ENCODE measurements at places on chromosomes 7 and 10. TPM values are rescaled to one million over a fixed set of nuclear protein-coding genes. Genes with fewer than 3 reads are reported as not detected.

The GHITM gene
- total RNA-seq, result 261 TPM

The CPA2 gene
- not detected for total RNA-seq

The CRHR2 gene
- 1.3 TPM for total RNA-seq

The MMD2 gene
- total RNA-seq, result not detected

The RBP3 gene
- not detected for total RNA-seq

The LIPN gene
- total RNA-seq, result not detected

DNA sequence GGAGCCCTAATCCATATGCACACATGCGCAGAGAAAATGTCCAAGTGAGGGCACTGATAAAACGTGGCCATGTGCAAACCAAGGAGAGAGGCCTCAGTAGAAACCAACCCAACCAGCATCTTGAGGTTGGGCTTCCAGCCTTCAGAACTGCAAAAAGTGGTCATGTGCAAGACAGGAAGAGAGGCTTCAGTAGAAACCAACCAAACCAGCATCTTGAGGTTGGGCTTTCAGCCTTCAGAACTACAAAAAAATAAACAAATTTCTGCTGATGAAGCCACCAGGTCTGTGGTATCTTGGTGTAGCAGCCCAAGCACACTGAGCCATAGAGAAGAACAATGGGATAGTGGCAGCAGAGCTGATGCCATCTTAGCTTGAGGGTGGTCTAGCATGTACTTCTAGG lies 371.5 kb downstream of the CALN1 start:
- DNase-seq, result no peak

DNA sequence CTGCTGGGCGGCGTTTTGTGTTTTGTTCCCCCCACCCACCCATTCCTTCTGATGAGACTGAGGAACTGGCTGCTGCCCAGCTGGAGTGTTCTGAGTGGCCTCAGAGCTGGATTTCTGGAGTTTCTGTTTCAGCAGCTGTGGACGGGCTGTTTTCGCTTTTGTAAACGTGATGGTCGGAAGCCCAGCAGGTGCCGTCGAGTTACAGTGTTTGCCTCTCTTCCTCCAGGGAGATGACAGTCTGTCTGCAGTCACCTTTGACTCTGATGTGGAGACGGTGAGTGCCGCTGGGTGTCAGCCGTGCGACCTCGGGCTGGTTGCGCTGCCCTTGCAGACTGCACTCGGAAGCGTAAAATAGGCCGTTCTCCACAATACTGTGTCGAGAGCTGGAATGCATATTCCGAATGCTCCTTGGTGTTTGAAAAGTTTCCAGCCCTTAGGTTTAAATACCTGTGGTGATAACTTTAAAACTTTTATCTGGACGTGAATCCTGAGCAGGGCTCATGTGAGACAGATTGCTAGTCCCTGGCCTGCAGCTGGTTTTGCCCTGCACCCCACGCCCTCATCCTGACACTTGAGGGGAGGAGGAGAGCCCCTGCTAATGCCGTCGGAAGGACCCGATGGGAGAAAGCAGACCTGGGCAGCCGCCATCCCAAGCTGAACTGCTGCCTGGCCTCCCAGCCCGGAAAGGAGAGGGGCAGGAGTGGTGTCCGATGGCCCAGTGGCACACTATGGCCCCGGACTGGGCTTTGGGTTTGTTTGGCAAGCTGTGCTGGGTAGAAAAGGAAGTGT lies 8.3 kb downstream of the IQCE start:
- DNase-seq, result no peak

GRCh38 chr7:138663725-138664710 lies 37.1 kb downstream of the SVOPL start:
- DNase-seq, result no peak

- no peak for DNase-seq
Observed at GRCh38 chr10:61363006-61363405, 90.2 kb downstream of the TMEM26 start.

DNA sequence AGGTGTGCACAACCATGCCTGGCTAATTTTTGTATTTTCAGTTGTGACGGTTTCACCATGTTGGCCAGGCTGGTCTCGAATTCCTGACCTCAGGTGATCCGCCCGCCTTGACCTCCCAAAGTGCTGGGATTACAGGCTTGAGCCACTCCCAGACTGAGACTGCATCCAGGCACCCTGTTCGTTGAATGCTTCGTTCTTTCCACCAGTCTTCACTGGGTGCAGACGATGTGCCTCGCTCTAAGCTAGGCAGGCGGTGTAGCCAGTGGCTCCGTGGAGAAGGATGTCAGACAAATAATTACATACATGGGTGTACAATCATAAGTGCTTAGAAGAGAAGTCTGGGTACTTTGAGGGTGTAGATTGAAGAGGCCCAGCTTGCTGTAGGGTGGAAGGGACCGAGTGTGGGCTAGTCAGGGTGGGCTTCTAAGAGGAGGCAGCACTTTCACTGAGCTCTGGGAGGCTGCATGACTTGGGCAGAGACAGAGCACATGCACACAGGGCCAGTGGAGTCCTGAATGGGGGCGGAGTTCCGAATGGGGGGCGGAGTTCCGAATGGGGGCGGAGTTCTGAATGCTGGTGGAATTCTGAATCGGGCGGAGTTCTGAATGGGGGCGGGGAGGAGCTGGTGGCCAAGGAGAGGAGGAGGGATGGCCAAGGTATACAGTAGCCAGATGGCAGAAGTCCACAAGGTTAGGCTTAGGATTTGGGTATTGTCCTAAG lies 74.3 kb downstream of the COL26A1 start:
- DNase-seq, result no peak

- DNase-seq, result no peak
Observed at GRCh38 chr7:86660950-86661462, 17.3 kb downstream of the GRM3 start.

DNA sequence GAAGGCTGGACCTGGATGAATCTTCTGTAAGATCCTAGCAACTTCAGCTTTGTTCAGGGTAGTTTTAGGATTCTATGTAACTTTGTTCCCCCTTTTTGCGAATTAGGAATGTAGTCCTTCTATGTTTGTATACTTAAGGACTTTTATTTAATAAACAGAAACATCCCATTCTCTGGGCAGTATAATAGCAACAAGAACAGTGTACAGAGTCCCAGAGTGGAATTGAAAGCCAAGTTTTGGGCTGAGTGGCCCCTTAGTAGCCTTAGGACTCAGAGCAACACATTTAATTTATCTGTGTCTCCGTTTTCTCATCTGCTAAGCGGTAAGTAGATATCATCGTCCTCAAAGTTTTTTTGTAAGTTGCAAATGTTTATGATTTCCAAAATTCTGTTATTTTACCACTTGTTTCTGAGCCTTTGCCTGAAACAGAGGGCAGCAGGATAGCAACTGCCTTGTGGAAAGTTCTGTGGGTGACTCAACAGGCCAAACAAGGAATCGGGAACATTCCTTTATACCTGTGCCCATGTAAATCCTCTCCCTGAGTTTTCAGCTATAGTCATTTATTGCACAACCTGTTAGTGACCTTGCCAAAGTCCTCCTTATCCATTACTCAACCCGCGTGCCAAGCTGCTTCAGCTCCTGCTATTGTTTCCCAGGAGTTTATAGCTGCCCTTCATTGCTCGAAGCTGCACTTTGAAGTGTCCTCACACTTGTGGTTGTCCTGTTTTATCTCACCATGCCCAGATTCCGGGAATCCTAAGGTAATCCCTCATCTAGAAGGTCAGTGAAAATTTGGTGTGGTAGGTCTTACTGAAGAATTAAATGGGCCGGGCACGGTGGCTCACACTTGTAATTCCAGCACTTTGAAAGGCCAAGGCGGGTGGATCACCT lies 199.1 kb upstream of the AHR start:
- no peak for DNase-seq

DNA sequence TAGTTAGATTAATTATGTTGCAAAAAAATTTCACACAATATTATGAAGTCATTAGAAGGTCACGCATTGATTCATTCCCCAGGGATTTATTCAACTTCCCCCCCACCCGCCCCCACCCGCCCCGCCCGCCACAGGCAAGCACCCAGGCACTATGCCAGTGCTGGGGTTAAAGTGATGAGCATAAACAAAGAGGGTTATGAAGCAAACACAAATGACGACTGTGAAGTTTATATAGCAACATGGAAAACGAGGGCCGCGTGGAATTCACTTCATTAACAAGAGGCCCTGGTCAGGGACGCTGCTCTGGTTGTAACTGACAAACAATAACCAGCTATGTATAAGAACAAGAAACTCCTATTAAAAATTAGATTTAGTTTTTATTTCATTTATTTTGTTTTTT lies 656.5 kb upstream of the COBL start:
- DNase-seq, result no peak

DNA sequence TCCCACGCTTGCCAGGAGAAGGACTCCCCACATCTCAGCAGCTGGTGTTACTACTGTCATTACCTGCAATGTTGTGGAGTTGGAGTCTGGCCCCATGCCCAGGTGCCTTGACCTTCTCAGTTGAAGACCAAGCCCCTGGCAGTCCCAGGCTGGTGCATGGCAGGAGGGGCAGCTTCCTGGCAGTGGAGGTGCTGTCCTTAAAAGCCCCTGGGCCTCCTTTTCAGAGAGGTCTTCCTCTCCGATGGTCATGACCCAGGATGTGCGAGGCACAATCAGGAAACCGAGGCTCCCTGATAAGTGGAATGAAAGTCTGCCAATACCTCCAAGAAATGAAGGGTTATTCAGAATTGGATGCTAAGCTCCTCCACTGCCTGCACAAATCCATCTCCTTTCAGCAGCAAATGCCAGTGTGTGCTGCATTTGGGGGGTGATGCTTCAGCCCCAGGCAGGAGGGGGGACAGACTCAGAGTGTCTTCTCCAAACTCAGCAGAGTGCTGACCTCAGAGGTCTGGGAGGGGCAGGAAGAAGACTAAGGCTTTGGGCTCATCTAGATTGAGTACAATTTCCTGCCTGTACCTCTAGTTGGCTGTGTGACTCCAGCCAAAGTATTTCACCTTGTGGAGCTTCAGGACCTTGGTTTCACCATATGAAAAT lies 97.0 kb upstream of the DDC start:
- DNase-seq, result no peak

GRCh38 chr10:76012716-76013327 lies 581.4 kb downstream of the LRMDA start:
- DNase-seq, result no peak

DNA sequence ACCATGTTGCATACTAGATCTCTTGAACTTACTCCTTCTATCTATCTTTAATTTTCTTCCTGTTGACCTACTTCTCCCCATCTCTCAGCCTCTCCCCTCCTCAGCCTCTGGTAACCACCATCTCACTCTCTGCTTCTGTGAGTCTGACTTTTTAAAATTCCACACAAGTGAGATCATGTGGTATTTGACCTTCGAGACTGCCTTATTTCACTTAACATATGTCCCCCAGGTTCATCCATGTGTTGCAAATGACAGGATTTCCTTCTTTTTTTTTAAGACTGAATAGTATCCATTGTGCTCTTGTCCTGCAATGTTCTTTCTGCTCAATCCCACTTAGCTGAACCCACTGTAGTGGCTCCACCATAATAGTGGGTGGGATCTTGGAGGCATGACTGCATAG lies 51.4 kb upstream of the DNAJC1 start:
- no peak for DNase-seq

DNA sequence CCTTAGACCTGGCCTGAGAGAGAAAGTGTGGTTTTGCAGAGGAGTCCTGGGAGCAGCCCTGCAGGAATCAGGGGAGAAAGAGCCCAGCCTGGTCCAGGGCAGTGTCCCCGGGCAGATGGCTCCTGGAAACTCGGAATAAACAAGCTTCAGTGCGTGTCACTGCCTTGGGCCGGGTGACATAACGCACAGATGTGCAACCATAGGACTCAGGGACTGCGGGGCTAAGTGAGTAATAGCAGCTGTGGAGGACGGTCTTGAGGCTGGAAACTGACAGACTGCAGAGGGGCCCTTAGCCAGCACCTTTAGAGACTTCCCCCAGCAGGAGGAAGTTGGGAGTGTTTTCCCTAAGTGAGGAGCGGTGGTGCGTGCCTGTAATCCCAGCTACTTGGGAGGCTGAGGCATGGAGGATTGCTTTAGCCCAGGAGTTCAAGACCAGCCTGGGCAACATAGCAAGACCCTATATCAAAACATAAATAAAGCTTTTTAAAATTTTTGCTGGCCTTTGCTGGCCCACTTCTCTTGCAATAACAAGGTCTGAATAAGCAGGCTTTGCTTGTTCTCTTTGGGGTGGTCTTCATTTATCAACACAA lies 5.3 kb upstream of the CLIP2 start:
- DNase-seq, result no peak

- no peak for DNase-seq
Observed at GRCh38 chr7:7719236-7719635, 829 bp upstream of the RPA3 start.

- DNase-seq, result no peak
Observed at GRCh38 chr7:148681821-148682220, 16.9 kb upstream of the CUL1 start.

DNA sequence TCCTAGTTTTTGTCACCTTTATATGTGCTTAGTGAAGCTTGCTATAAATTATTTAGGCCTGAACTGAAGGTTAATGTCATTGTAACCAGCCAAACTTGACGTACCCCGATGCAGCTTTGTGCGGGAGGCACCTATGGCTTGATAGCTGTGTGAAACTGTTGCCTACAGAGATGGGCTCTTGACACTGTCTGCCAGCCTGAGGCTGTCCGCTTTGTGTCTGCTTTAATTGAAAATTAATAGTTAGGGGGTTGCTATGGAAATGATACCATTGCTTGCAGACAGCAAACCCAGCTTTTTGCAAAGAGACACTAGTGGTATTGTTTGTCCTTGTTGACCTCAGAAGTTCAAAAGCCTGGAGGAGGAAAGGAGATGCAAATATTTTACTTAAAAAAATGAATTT lies 2.1 kb upstream of the FOXP2 start:
- DNase-seq, result no peak

DNA sequence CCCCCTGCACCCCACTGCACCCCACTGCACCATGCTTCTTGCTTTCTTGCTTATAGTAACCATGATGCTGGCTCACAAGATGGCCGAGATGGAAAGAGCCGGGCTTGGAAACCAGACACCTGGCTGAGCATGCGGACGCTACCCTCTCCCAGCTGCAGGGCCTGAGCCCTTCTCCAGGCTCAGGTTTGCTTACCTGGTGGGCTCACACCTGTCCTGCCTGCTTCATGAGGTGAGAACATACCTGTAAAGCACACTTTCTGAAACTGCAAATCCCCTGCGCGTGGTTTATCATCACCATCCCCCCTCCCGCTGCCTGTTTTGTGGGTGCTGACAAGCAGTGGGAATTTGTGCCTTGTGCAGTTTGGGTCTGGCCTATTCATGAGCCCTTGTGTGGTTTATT lies 302.7 kb downstream of the GLRX3 start:
- no peak for DNase-seq
